ENCODE measurements at places on chromosomes 12 and 14.

GRCh38 chr12:46174061-46174662, 94.7 kb downstream of the SLC38A1 start:
- DNase-seq = no peak

DNA sequence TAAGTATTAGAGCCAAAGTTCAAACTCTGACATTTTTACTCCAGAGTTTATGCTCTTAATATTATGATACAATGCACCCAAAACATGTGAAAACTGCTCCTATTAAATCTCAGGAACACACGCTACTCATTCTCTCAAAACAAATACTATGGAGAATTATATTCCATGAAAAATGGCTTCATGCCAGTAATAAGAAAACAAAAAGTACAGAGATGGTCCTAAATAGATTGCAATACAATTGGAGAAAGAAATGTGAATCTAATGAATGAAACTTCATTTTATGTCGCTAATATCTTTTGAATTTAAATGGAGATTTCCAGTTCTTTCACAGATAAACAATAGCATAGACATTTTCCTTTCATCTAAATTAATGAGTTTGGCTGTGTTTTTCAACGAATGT, 384.3 kb downstream of the ADAMTS20 start:
- no peak for DNase-seq

- no peak for DNase-seq
These were observed 381.6 kb downstream of the DPF3 start for GRCh38 chr14:72512281-72512680.

DNA sequence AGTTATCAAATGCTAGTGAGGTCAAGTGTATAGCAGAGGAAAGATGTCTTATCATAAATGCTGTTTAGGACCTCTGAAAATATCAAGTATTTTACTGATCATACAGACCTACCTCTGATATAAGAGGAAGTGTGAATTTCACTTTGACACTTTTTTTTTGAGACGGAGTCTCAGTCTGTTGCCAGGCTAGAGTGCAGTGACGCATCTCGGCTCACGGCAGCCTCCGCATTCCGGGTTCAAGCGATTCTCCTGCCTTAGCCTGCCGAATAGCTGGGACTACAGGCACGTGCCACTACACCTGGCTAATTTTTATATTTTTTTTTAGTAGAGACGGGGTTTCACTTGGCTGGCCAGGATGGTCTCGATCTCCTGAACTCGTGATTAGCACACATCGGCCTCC, 55.1 kb upstream of the PIK3C2G start:
- DNase-seq = no peak

DNA sequence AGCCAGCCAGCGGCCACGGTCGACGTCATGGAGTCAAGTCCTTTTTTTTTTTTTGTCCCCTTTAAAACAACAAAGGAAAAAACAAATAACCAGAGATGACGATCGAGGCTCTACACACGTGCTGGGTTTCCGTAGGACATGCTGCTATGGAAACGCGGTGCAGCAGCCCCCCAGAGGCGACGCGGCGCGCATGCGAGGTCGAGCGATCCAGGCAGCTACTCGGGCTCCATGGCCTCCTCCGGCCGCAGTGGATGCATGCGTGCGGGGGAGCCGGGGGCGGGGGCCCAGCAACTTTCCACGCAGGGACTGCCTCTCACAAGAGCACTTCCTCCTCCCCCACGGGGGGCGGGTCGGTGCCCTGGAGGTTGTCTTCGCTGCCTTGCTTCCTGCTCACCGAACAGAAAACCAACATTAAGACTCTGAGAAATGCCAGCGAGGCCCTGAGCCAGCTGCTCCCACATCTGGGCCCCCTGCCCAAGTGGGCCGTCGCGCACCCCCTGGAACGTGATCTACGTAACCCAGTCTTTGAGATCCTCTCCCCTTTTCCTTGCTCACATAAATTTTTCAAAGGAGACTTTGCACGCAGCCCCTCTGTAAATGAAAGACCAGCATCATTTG, 30.7 kb downstream of the P2RX4 start:
- DNase-seq = peak; percentile 72

DNA sequence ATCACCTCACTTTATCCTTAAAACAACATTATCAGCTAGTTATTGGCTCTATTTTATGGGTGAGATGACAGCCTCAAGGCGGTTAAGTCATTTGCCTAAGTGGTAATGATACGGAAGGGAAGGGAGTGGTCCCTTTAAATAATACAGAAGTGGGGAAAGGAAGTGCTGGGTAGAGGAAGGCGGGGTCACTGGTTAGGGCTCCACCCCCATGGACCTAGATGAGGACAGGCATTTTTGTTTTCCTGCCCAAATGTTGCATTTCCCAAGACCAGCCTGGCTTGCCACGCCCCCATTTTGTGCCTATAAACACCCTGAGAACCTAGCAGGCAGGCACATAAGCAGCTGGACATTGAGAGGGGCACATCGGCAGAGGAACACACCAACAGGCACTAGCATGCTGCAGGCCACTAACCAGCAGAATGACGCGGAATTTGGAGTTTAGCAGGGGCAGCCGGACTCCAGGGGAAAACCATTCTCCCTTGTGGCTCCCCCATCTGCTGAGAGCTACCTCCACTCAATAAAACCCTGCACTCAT, 100.9 kb downstream of the EPS8 start:
- no peak for DNase-seq

DNA sequence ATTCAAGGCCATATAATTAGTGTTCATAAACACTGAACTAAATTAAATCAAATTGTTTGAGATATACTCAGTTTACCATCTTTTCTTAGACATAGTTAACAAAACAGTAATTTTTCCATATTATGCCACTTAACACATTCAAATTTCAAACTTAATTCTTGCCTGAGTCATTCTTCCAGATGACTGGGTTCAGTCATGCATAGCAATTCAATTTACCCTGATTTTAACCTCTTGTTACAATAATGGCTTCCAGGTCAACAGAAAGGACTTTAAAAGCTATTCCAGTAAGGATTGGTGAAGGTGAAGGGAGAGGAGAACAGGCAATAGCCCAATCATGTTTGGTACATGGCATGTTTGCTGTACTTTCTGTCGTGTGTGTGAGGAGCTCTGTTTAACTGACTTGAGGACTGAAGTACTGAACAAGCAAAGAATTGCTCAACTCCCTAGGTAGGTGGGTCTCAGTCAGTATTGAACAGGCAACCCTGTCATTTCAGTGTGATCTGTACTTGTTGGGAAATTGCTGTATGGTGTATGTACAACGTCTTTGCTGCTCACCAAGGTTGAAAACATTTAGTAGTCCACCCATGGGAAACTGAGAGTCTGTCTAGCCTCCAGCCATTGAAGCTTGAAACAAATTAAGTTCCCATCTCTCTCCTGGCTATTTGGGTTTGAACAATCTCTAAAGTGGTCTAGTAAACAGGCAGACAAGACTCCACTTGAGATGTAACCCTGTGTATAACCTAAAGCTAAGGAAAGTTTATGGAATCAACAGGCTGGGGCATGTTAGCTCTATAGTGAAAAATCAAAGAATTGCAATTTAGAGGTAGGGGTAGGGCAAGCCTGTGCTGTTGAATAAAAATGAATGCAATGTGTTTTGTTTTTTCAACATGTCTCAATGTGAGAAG, 327.2 kb downstream of the BTG1 start:
- DNase-seq = no peak

GRCh38 chr14:79916892-79917291, 294.4 kb downstream of the DIO2 start:
- DNase-seq = no peak

DNA sequence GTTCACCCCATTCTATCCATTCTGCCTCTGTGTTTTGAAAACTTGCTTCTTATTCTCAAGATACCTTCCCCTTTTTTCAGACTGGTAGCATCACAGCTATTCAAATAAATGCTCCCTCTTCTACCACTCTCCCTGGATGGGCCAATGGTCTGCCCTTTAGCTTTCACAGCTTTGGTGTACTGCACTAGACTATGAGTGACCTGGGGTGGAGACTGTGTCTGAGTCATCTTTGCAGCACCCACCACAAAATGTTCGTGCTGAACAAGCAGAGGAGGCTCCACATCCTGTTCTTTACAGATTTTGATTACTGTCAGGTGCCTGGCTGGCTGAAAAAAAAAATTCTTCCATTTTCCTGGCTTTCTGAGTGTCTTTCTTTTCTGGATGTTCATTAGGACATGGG, 1104.1 kb upstream of the TMEM132C start:
- DNase-seq = peak; percentile 59

GRCh38 chr12:125272383-125272933, 207.2 kb downstream of the AACS start:
- DNase-seq = no peak

- DNase-seq = no peak
These were observed 154.8 kb downstream of the PTCSC3 start for GRCh38 chr14:36021591-36022320.

- DNase-seq = peak; percentile 55
These were observed 129.0 kb downstream of the ASCL4 start for GRCh38 chr12:107903341-107904061.

DNA sequence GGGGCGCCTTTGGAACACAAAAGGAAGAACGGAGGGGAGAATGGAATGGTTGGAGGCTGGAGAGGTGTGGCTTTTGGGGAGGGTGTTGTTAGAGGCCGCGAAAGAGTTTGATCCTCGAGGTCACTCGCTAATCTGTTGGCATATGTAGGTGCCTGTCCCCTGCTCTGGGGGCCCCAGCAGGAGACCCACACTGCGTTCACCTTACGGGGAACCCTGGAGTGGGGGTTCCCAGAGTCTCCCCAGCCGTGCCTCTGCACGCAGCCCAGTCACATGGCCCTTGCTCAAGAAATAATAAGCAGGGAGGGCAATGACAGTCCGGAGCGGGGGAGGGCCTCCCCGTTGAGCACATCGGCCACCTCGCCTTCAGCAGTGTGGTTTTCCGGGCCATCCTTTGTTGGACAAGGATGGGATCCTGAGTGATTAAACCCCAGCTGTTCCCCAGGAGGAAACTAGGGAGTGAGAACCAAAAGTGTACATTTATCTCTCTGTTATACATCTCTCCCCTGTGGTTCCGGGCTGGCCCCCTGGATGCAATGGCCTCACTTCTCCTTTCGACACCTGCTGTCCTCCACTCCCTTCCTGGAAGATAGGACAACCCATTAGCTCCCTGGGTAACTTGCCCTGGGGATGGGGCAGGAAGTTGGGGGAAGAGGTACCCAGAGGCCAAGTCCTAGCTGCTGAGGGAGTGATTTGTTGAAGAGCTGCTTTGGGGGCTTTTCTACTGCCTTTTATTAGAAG, 1.3 kb downstream of the PLEKHG3 start:
- no peak for DNase-seq

DNA sequence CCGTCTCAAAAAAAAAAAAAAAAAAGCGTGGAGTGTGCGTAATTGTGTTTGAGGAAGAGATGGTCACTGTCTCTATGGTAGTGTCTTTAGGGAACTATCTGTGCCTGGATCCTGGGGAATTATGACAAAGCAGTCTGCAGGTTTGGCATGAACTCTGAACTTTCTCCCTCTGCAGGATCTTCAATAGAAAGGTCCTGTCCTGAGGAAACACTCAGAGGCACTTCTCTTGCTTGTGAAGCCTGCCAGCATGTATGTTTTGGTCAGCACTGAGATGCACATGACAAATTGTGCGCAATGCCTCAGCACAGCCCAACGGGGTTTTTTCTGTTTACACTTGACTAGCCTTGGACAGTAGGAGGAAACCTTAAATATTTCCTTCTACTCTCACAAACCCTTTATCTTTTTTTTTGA, 46.6 kb downstream of the ATF7 start:
- DNase-seq = no peak

DNA sequence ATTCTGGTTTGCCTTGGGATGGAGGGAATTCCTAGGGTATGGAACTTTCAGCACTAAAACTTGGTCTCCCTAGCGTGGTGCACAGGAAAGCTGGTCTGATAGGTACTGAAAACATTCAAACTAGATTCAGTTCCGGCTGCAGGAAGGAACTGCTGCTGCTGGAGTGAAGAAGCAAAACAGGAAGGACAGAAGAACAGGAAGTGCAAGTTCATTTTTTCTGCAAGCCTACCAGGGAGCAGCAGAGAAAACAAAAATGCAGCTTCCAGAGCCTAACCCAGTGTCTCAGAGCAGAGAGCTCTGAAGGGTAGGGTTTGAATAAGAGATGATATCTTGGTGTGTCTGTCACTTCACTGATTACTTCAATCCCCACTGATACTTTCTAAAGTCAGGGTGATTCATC, 165.2 kb downstream of the VRK1 start:
- no peak for DNase-seq

GRCh38 chr14:56172571-56172971, 54.4 kb downstream of the PELI2 start:
- peak; percentile 44 for DNase-seq

GRCh38 chr14:89397569-89398230, 19.3 kb downstream of the FOXN3 start:
- no peak for DNase-seq

DNA sequence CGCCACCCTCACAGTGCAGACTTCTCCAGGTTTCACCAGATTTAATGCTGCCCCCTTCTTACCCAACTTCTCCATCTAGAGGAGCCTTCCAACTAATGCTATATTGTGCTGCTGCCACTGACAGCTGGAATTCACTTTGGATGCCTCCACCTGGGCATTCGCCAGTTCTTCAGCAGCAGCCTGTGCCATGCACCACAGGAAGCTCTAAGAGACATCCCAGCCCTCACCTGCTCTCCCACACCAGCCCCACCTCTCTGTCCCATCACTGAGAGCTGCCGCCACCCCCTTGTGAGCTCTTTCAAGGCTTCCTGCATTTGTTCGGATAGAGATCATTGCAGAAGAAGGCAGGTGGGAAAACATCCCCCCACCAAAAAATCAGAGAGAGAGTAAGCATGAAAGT, 4.6 kb upstream of the KRT2 start:
- no peak for DNase-seq

GRCh38 chr12:49894751-49895148, 8.9 kb downstream of the FAIM2 start:
- no peak for DNase-seq

DNA sequence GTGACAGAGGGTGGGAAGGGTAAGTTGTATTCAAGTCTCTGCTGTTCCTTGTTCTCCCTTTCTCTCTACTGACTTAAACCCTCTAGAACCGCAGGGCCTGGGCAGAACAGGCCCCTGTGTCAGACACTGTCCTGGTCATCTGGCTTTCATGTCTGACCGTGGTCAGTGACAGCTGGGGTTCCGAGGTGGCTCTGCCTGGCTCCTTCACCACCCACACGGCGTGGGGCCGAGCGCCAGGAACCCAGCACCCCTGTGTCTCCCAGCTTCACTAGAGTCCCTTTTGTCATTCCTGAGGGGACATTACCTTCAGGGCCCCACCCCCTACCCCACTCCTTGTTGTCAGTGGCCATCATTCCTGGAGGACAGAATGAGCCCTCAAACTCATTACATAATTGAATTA, 168.9 kb downstream of the ADGRD1 start:
- no peak for DNase-seq

All from AG08396 (cell line).